Myometrial cell (primary cell): ENCODE measurements at places on chromosomes 6 and 20. TPM values are rescaled to one million over a fixed set of nuclear protein-coding genes. Genes with fewer than 3 reads are reported as not detected.

The AFDN gene
- total RNA-seq: 11.2 and 15.1 TPM in 2 replicates

The OR2H1 gene
- not detected in 2 replicates for total RNA-seq

The WFDC5 gene
- not detected in 2 replicates for total RNA-seq

The EBF4 gene
- total RNA-seq: 1.1 and 2.9 TPM in 2 replicates

The HDGFL1 gene
- not detected in 2 replicates for total RNA-seq
